Activated T-cell treated with anti-CD3 and anti-CD28 coated beads for 4 hours (primary cell): ENCODE measurements at places on chromosomes 3 and 15.

- DNase-seq = no peak
Observed at GRCh38 chr3:3068358-3068881, 41.8 kb downstream of the IL5RA start.

DNA sequence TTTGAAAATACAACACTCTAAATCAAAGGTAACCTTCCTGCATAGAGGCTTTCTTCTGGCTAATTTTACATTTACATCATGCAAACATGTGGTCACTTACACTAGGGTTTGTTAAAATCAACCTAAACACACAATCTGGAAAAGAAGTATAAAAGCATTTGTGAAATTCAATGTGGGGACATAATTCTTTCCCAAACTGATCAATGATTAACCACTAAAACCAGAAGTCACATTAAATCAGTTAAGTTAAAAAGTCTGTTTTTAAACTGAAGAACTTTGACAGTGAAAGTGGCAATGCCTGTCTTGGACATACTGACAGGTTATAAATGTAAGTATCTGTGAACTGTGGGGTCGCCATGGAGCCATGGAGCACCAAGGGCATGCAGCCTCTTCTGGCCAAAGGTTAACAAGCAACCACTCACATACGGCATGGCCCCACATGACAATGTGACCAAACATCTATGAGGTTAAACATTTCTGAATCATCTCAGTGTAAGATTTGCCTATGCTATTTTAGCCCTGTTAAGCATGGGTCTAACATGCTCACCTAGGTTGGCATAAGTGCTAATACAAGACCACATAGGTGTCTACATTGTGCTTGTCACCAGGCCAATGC, 278.2 kb downstream of the CTNNB1 start:
- DNase-seq = no peak

GRCh38 chr15:80895965-80896364, 93.7 kb downstream of the MESD start:
- DNase-seq = no peak

DNA sequence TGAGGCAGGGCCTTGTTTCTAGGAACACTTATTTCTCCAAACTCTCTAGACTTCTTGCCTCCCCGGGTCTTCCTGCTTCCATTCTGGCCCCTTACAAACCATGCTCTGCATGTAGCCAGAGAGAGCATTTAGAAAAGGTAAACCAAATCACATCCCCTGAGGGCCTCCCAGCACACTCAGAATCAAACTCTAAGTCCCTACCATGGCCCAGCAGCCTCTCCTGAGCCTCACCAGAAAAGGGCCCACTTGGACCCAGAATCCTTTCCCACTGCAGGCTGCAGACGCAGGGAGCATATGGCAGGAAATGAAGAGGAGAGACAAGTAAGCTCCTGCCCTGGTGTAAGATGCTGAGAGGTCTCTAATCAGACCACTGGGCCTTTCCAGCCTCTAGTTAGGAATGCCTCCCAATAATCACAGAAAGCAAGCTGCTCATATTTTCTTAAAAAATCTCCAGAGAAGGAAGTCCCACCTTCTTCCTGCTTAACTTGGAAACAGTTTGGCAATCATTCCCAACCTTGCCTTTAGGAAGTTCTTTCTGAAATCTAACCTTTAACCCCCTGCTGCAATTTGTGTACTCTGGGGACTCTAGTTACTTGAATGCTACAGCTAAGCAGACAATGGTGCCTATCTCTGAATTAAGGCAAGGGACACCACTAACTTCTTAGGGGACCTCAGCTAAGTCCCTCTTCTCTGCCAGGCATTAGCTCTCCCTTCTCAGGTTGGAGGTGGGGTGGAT, 4.2 kb downstream of the AMOTL2 start:
- DNase-seq = no peak
